Type B pancreatic cell (in vitro differentiated cells): ENCODE measurements at places on chromosomes 3 and 15.

- H3K27me3 ChIP-seq, result peaks cover 87% of the 10 kb centered on the region
- H3K4me3 ChIP-seq, result peak overlapping the region; percentile 92
- no peak overlapping the region for H3K27ac ChIP-seq
- H3K4me1 ChIP-seq, result peaks cover 44% of the 10 kb centered on the region
These were observed 29.4 kb downstream of the NR2F2 start for GRCh38 chr15:96359616-96360521.

GRCh38 chr15:31434588-31435260 is 108.1 kb downstream of the KLF13 start:
- peaks cover 15% of the 10 kb centered on the region for H3K27me3 ChIP-seq
- H3K27ac ChIP-seq, result peak overlapping the region; percentile 44
- no peak overlapping the region for H3K4me3 ChIP-seq
- H3K4me1 ChIP-seq, result peaks cover 10% of the 10 kb centered on the region

- no peak overlapping the region for H3K27ac ChIP-seq
- H3K4me1 ChIP-seq, result no peaks in the 10 kb centered on the region
- DNase-seq, result no peak
- no peaks in the 10 kb centered on the region for H3K27me3 ChIP-seq
These were observed 149.0 kb downstream of the USP13 start for GRCh38 chr3:179801856-179802255.

DNA sequence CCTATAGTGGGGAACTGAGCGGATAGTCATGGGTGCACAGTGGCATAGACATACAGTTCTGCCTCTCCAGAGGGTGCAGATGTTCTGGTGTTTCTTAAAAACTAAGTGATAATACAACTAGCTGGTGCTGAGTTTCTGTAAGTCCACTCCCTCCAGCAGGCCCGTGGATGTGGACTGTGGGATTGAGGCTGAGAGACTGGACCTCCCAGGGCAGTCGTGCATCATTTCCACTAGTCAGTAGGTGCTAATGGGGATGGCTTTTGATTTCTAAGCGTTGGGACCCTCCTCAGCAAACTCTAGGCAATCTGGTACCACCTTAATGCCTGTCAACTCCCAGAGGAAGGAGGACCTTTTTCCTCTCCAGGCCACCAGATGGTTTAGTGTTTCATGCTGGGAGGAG is 27.3 kb upstream of the TIMP4 start:
- no peak overlapping the region for H3K4me3 ChIP-seq
- no peak for DNase-seq
- no peaks in the 10 kb centered on the region for H3K27me3 ChIP-seq

DNA sequence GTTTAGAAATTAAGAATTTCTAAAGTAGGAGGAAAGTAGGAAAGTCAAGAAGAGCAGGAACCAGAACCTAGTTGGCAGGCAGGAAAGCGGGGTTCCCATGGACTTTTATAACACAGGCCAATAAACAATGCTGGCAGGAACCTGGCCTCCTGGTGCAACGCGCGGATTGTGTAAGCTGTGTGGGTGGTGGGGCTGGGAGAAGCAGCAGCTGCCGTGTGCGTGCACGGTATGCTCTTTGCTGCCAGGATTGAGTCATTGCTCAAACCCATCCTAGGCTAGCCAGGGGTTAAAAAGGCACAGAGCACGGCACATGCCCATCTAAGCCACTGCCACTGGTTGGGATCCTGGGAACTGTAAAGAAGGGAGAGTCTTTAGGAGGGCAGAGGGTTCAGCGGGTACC is 209.9 kb upstream of the RGMA start:
- no peak for DNase-seq
- peaks cover 9% of the 10 kb centered on the region for H3K4me1 ChIP-seq
- no peaks in the 10 kb centered on the region for H3K36me3 ChIP-seq
- no peaks in the 10 kb centered on the region for H3K27me3 ChIP-seq

DNA sequence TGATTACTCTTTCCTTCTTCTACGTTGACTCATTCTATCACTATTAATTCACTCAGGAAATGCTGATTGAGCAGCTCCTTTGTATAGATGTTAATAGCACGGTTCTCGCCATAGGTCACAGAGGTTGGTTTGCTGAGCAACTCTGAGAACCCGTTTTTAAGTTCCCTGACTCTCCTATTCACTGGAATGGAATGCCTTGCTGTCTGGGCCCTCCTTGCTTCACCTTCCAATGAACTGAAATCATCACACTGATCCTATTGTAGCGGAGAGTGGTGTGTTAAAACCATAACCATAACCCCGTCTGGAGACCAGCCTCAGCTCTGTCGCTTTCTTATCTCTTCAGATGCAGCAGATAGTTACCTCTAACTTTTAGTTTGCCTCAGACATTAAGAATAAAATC is 323.6 kb downstream of the GABRB3 start:
- H3K4me3 ChIP-seq, result no peak overlapping the region
- H3K36me3 ChIP-seq, result no peaks in the 10 kb centered on the region
- no peaks in the 10 kb centered on the region for H3K4me1 ChIP-seq
- H3K27ac ChIP-seq, result no peak overlapping the region
- H3K27me3 ChIP-seq, result no peaks in the 10 kb centered on the region
- no peak for DNase-seq

GRCh38 chr3:182843478-182843877 is 50.2 kb downstream of the ATP11B start:
- no peaks in the 10 kb centered on the region for H3K4me1 ChIP-seq
- no peak for DNase-seq
- H3K27me3 ChIP-seq, result no peaks in the 10 kb centered on the region
- no peak overlapping the region for H3K27ac ChIP-seq
- H3K36me3 ChIP-seq, result peaks cover 47% of the 10 kb centered on the region
- H3K4me3 ChIP-seq, result no peak overlapping the region

DNA sequence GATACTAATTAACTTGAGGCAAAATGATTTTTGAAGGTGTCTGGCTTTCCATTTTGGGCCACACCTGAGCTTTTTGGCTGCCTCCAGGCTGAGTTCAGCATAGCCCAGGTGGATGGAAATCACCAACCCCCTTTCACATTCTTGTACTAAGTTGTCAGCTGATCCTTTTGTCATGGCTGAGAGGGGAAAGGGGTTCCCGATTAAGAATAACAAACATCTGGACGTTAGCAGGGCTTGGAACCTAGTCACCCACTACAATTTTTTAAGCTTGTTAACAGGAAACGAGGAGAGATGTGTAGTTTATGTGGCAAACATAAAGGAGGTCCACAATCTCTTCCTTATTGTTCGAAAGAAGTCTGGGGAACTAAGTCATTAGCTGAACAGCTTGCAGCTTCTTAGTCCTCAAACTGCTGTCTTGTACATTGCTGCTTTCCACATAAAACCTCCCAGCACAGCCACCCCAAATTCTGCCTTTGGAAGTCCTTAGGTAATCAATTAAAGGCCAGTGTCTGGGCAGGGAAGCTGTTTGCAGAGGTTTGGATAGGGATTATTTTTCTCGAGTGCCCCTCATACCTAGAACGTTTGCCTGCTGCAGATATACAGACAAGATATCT is 5.0 kb downstream of the NR2F2 start:
- no peak for DNase-seq
- H3K4me3 ChIP-seq, result peak overlapping the region; percentile 95
- peaks cover 23% of the 10 kb centered on the region for H3K27me3 ChIP-seq
- H3K27ac ChIP-seq, result peak overlapping the region; percentile 93
- peaks cover 39% of the 10 kb centered on the region for H3K4me1 ChIP-seq
- H3K36me3 ChIP-seq, result peaks cover 78% of the 10 kb centered on the region

DNA sequence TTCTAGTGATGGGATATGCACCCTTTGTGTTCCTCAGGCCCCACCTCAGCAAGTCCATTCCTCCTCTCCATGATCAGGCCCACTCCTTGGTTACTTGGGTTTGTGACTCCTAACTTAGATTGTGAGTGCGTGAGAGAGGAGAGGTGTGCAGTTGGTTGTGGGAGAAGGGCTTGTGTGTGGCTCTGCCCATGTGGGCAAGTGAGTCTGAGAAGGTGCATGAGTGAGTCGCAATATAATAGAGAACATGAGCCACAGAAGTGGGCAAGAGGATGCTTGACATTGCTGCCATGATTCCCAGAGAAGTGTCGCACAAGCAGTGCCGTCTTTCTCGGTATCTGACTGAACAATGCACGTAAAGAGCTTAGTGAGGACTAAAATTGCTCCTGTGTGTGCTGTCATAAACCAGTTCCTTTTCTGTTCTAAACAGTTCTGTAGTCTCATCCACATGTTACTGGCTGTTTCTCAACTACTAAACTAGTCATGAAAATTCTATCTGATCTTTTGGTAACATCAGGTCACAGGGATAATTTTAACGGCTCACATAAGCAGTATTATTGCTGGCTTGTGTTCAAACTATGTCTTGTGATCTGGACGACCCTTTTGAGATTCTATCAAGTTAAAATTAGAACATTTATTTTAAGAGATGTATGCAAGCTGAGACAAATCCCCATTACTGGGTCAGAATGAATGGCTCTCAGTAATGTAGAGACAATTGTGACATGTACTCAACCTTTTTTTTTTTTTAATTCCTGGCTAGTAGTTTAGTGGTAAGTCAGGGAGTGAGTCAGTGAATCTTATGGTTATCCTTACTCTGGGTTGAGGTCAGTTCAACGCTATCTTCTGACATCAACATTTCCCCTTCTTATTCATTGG is 25.6 kb downstream of the GYG1 start:
- H3K4me1 ChIP-seq, result no peaks in the 10 kb centered on the region
- no peaks in the 10 kb centered on the region for H3K27me3 ChIP-seq
- DNase-seq, result no peak

- no peak overlapping the region for H3K4me3 ChIP-seq
- H3K27ac ChIP-seq, result peak overlapping the region; percentile 4
- no peaks in the 10 kb centered on the region for H3K27me3 ChIP-seq
- no peak for DNase-seq
These were observed 110.4 kb downstream of the RPL22L1 start for GRCh38 chr3:170759511-170760173.

DNA sequence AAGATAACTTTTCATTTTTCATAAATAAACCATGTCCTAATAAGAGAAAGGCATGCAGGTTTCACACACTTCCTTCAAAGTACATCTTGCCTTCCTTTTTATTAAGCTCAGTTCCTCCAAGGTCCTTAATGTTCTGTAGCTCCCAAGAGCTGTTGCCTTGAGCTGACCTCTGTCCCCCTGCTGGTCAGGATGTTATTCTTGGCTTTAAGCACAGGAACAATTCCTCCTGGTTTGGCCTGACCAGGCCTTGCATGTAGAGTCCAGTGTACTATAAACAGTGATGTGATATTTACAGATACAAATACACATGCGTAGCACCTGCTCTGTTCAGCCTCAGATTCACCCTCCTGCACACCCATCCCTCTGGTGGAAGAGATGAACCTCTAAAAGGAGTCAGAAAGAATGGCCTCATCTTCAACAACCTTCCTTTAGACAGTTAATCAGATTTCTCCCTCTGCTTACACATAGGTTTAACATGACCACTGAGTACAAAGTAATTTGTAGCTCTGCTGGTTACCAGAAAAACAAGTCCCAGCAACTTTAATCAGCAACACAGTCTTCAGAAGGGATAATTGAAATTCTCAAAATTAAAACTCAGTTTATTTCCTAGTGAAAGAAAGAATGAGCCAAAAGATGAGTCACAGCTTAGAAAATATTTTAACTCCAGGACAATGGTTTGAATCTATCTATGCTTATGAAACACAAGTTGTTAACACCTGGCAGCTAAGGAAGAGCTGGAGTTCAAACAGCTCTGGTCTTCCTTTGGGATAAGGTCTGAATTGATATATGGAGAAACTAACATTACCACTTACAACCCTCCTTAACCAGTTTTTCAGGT is 46.5 kb downstream of the PTPN9 start:
- no peaks in the 10 kb centered on the region for H3K27me3 ChIP-seq
- DNase-seq, result no peak
- H3K27ac ChIP-seq, result peak overlapping the region; percentile 83
- peak overlapping the region; percentile 42 for H3K4me3 ChIP-seq
- H3K4me1 ChIP-seq, result peaks cover 33% of the 10 kb centered on the region
- H3K36me3 ChIP-seq, result peaks cover 4% of the 10 kb centered on the region

GRCh38 chr15:96199111-96199510 is 131.4 kb upstream of the NR2F2 start:
- no peaks in the 10 kb centered on the region for H3K4me1 ChIP-seq
- no peaks in the 10 kb centered on the region for H3K27me3 ChIP-seq
- DNase-seq, result no peak
- H3K36me3 ChIP-seq, result peaks cover 10% of the 10 kb centered on the region

GRCh38 chr3:13068269-13069010 is 4.8 kb downstream of the IQSEC1 start:
- H3K36me3 ChIP-seq, result no peaks in the 10 kb centered on the region
- no peak overlapping the region for H3K27ac ChIP-seq
- no peaks in the 10 kb centered on the region for H3K4me1 ChIP-seq

DNA sequence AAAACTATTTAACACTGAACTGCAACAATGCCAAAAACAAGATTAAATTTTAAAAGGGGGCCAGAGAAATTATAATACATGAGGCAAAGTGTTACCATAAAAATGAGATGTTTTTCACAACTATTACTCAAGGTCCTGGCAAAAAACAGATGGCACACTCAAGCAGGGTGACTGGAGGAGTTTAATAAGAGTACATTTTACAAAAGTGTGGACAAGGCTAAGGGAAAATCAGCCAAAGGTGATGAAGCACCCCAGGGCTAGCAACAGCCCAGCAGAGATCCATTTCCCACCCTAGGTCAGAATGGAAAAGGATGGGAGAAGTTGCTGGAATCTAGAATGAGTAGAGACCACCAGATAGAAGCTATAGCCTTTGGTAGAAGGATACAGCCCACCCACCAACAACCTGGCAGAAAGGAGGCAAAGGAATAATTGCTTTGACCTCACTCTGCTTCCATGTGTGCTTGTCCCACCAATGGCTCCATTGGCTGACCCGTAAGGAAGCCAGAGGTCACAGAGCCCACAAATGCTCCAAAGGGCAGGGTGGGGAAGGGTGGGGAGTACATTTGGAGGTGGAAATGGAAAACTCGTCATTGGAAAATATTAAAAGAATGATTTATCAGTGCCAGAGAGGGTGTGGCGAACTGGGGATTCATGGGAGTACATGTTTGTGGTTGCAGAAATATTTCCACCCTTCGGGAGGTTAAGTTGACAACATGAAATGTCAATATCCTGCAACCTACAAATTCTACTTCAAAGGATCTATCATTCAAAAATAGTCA is 161.0 kb upstream of the UBE2E2 start:
- peaks cover 3% of the 10 kb centered on the region for H3K27me3 ChIP-seq
- H3K27ac ChIP-seq, result no peak overlapping the region
- peaks cover 3% of the 10 kb centered on the region for H3K36me3 ChIP-seq
- H3K4me3 ChIP-seq, result no peak overlapping the region

- no peaks in the 10 kb centered on the region for H3K36me3 ChIP-seq
- H3K27me3 ChIP-seq, result peaks cover 3% of the 10 kb centered on the region
- H3K4me3 ChIP-seq, result no peak overlapping the region
- H3K4me1 ChIP-seq, result peaks cover 51% of the 10 kb centered on the region
- no peak overlapping the region for H3K27ac ChIP-seq
- DNase-seq, result no peak
These were observed 53.7 kb downstream of the ADCY5 start for GRCh38 chr3:123395235-123395634.

GRCh38 chr3:194178669-194179068 is 42.7 kb downstream of the HES1 start:
- DNase-seq, result no peak
- H3K27me3 ChIP-seq, result peaks cover 3% of the 10 kb centered on the region
- peaks cover 43% of the 10 kb centered on the region for H3K4me1 ChIP-seq
- no peaks in the 10 kb centered on the region for H3K36me3 ChIP-seq
- H3K4me3 ChIP-seq, result no peak overlapping the region
- no peak overlapping the region for H3K27ac ChIP-seq

GRCh38 chr3:71968544-71968943 is 183.6 kb upstream of the PROK2 start:
- H3K36me3 ChIP-seq, result no peaks in the 10 kb centered on the region
- H3K27me3 ChIP-seq, result peaks cover 47% of the 10 kb centered on the region
- no peak overlapping the region for H3K27ac ChIP-seq
- no peaks in the 10 kb centered on the region for H3K4me1 ChIP-seq

GRCh38 chr15:38398134-38398533 is 55.8 kb upstream of the FAM98B start:
- no peaks in the 10 kb centered on the region for H3K36me3 ChIP-seq
- no peaks in the 10 kb centered on the region for H3K4me1 ChIP-seq
- peaks cover 5% of the 10 kb centered on the region for H3K27me3 ChIP-seq
- no peak overlapping the region for H3K4me3 ChIP-seq
